Omental fat pad (tissue), 4 donors: ENCODE measurements at places on chromosomes 3 and 15.
A peak's percentile ranks its signal among the peaks of the same experiment; 100 is the strongest.

DNA sequence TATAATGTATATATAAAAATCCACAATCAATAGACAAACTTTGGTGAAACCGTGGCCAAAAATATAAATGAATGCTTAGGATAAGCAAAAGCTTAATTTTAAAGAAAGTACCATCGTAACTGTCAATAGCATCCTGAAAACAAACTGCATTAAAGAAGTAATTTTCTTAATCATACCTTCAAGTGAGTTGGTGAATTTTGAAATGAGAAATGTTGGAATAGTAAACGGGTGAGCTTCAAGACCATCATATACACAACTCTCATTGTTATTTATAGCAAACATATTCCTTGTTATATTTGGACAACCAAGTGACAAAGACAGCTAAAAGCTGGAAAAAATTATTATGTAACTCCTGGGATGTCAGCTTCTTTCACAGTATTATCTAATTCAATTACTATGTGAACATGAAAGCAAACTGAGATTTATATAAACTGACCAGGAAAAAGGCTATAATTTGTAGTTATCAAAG is 3.7 kb downstream of the DAZL start:
- DNase-seq, result no peak

DNA sequence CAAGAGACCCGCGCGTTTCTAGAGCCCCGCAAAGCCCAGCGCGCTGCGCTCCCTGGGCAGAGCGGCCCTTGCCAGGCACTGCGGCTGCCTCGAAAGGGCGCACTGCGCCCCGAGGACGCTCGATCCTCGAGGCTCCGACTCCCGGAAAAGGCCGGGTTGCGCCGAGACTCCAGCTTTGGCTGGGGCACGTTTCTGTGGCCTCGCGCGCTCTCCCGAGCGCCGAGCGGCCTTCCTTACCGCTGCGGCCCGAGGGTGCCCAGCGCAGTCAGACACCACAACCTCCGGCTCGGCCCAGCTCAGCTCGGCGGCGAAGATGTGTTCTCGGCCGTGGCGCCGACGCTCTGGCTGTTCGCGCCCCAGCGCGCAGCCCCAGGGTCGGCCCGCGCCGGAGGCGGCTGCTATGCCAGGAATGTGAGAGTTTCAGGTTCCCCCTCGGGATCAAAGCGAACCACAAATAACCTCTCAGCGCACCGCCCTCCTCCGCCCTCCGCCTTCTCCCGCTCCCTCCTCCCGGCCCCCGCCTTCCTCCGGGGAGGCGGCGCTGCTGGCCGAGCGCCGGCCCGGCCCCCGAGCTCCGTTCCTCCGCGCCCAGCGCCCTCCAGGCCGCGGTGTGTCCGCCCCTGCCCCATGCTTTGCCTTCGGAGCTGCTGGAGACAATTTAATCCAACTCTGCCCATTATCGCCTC is at the start of gene AMOTL2:
Gene AMOTL2, minus strand, starts transcription at position 343 of the 686 bp plus-strand sequence. CDS start 3,014 bp downstream, outside the sequence.
- peak; percentile 44 for DNase-seq

GRCh38 chr3:115436767-115437301 is 186.5 kb upstream of the GAP43 start:
- DNase-seq, result peak; percentile 23

DNA sequence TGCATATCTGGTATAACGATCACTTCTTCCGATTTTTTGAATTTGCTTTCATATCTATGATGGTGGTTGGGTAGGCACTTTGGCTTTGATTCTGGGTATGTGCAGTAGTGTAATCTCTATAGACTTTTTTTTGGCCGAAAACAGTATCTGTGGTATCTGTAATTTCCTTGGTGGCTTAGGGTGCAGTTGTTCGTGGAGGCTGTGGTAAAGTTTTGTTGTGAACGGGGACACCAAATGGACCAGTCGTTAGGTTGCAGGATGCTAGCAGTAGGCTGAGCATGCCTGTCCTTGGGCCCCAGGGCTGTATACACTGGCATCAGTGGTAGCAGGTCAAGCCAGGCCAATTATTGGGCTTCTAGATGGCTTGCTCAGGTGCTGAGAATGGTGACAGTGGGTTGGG is 55.2 kb downstream of the CCDC66 start:
- DNase-seq, result no peak

- no peak for DNase-seq
Measured at GRCh38 chr3:55405436-55405835, 81.7 kb downstream of the WNT5A start.

DNA sequence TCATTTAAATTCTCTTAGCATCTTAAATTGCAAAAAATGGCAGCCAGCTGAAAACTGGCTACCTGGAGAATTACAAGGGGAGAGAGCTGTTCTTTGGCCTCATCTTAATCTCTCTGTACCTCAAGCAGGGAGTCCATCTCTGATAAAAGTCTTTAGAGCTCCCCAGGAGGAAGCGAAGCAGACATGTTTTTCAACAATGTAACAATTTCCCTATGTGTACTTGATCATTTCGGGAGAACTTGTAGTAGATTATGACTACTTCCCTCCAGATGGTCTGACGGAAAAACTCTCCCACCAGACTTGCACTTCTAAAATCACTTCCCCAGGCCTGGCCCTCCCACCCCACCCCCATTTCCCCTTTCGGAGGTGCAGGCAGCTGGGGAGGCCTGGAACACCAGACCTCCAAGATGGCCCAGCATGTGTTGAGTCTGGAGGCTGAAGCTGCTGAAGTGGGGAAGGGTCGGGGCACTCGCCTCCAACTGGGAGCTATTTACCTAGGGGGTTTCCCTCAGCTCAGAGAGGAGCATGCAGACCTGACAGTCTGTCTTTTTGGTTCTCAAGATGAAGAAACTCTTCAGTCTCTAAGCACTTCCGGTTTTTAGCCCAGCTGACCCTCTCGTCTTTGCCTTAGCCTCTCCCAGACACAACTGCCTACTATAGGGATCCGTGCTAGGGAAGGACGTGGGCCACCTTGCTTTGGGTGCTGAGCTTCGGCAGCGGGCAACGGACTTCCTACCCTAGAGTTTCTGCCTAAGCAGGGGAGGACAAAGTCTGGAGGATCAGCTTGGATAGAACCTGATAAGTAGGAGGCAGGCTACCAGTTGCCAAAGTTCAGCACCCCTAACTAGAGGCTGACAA is 164.0 kb upstream of the TBL1XR1 start:
- DNase-seq, result no peak

GRCh38 chr15:70089692-70089971 is 8.1 kb downstream of the TLE3 start:
- no peak for DNase-seq

DNA sequence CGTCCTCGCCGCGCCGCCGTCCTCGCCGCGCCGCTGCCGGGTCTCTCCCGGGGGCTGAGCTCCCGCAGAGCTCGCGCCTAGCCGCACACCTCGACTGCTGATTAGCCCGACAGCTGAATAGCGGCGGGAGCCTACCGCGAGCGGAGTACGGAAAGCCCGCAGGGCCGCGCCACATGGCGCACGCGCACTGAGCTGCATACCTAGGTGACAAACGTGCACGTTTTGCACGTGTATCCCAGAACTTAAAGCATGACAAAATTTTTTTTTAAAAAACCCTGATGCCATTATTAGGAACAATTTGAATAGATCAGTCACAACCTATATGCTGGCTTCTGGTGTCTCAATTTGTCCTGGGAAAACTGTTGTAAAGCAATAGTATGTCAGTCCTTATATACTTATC is at the start of gene GOLGA8A:
Gene GOLGA8A, minus strand, starts transcription at position 122 of the 400 bp plus-strand sequence. CDS start 48,117 bp downstream, outside the sequence.
- DNase-seq, result no peak

DNA sequence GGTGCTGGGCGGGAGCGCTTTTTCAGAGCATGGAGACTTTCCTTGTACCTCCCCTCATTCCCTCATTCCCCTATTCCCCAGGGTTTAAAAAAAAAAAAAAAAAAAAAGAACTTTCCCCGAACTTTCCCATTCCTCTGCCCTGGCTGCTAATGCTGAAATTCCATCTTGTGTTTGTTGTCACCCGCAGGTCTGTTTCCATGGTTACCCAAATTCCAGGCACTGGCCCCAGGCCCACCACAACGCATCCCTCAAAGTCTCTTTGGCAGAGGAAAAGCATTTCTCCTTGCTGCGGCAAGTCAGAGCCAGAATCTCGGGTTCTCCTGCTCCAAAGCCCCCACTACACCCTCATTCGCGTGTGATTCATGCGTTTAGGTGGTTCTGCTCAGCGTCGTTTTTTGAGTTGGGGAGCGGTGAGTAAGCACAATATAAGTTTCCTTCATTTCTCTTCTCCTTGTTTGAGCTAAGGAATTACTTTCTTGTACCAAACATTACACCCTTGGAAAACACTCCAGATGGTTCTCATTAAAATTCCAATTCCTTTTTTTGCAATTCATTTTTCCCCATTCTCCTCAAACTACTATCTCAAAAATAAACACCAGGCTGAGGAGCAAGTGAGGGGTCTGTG is 21.6 kb downstream of the ANAPC13 start:
- DNase-seq, result no peak

- no peak for DNase-seq
Measured at GRCh38 chr3:42461762-42462161, 40.7 kb upstream of the VIPR1 start.

DNA sequence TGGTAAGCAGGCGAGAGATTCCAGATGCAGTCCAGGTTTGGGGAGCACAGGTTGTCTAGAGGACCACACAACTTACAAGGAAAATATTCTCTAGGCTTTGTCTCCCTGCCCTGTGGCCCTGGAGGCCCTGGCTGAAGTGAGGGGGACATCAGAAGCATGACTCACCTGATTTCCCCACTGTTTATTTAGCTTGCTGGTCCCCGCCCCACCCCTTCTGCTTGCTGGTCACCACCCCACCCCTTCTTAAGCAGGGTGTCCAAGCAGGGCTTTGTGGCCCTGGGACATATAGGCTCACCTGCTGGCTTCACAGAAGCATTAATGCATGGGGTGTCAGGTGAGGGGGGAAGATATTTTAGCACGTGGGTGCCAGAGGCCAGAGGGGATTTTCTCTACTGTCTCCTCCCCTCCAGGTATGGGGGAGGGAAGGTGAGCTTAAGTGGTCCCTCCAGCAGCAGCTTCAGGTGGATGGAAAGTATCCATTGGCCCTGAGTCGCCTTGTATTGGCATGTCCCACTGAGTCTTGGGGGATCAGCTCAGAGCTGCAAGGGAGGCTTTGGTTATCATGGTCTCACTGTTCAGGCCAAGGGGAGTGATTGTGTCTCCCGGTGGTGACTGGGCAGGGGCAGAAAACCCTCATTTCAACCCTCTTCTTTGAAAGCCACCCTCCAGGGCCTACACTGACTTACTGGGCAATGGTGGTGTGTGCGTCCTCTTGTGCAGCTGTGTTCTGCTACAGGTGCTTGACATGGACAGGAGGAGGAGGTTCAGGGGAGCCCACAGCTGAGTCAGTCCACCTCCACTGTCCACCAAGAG is 49.8 kb downstream of the GASK1A start:
- no peak for DNase-seq
